ENCODE measurements at places on chromosomes 7 and 10. TPM values are rescaled to one million over a fixed set of nuclear protein-coding genes. Genes with fewer than 3 reads are reported as not detected.

The MYO3A gene
- not detected for total RNA-seq

The RALA gene
- 44.5 TPM for total RNA-seq

GRCh38 chr7:24690251-24690650 lies 67.0 kb downstream of the GSDME start:
- no peak for DNase-seq
- H3K4me1 ChIP-seq, result no peaks in the 10 kb centered on the region
- no peak overlapping the region for H3K27ac ChIP-seq
- peaks cover 4% of the 10 kb centered on the region for H3K36me3 ChIP-seq
- H3K4me3 ChIP-seq, result no peak overlapping the region
- no peaks in the 10 kb centered on the region for H3K27me3 ChIP-seq

GRCh38 chr7:130277763-130278643 lies 11.3 kb downstream of the CPA2 start:
- no peaks in the 10 kb centered on the region for H3K36me3 ChIP-seq
- H3K4me3 ChIP-seq, result no peak overlapping the region
- no peak for DNase-seq

The MUC12 gene
- 0.59 TPM for total RNA-seq

DNA sequence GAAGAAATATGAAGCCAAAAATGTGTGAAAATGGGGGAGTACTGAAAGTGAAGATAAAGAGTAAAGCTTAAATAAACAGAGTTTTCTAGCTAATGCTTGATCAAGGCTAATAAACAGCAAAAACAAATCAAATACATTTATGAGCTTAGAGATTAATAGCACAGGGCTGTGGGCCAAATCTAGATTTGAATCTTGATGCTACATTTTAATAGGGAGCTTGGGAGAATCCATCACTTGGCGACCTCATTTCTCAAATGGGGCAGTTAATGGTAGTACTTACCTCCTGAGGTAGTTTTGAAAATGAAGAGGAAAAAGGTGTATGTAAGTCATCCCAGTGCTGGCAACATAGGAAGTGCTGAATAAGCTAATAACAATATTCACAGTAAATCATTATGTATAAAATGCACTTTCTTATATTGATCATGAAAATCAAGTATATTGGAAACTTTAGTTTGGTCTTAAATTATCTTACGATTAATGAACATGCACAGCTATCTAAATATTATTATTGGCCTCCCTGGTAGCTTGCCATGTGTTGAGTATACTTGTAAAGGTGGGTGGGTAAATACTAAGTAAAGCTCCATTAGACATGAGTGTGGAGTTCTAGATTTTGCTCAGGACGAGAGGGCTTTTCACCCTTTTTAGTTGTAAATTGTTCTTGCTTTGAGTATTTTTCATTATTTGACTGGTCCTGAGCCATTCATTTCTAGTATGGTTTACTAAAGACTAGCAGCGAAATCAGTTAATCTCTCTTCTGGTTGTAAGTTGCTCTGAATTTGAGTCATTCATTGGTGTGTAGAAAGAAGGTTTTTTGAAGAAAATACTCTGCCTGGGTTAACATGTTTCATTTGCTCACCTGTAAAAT lies 5.1 kb downstream of the BICC1 start:
- peaks cover 42% of the 10 kb centered on the region for H3K4me1 ChIP-seq
- no peaks in the 10 kb centered on the region for H3K36me3 ChIP-seq
- no peaks in the 10 kb centered on the region for H3K27me3 ChIP-seq
- DNase-seq, result no peak
- no peak overlapping the region for H3K27ac ChIP-seq
- H3K4me3 ChIP-seq, result peak overlapping the region; percentile 41

DNA sequence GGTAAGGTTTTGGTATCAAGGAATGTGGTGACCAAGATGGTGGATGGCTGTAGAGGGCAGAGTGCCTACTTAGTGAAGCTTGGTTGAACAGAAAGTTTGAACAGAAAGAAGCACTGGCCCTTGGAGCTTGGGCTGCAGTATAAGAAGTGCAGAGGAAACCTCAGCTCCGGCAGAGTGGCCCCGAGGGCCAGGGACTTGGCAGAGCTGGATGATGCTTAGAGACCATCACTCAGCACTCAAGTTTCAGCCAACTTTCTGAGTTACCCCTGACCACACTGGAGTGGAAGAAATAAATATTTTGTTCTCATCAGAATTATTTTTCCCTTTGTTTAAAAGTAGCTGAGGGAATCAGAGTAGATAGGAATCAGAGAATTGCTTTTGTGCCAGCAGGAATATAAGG lies 336.7 kb downstream of the C7orf25 start:
- no peak for DNase-seq
- H3K4me3 ChIP-seq, result no peak overlapping the region
- no peak overlapping the region for H3K27ac ChIP-seq
- H3K36me3 ChIP-seq, result no peaks in the 10 kb centered on the region

The MYH16 gene
- total RNA-seq, result under 0.01 TPM

The NUDT1 gene
- 18.5 TPM for total RNA-seq

GRCh38 chr7:105426606-105427146 lies 38.0 kb upstream of the SRPK2 start:
- no peaks in the 10 kb centered on the region for H3K27me3 ChIP-seq
- DNase-seq, result no peak
- peaks cover 5% of the 10 kb centered on the region for H3K4me1 ChIP-seq
- no peaks in the 10 kb centered on the region for H3K36me3 ChIP-seq
- H3K27ac ChIP-seq, result no peak overlapping the region
- no peak overlapping the region for H3K4me3 ChIP-seq

The SEPTIN14 gene
- not detected for total RNA-seq

The NPFFR1 gene
- not detected for total RNA-seq

DNA sequence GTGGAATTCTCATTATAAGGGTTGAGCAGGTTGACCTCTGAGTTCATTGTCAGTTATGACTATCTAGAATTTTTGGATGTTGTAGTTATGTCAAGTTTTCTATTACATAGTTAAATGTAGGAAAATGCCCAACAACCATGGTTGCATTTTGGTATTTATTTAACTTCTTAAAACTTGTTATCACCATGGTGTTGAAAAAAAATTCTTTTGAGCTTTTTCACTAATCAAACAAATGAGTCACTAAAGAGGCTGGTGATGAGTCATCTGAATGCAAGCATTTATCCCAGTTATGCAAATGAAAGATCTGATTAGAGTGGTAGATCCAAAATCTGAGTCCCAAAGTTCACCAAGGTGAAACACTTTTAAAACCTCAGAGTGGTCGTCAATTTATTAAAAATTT lies 624.7 kb upstream of the IGFBP3 start:
- no peaks in the 10 kb centered on the region for H3K27me3 ChIP-seq
- DNase-seq, result no peak
- H3K27ac ChIP-seq, result peak overlapping the region; percentile 93
- H3K36me3 ChIP-seq, result no peaks in the 10 kb centered on the region
- H3K4me3 ChIP-seq, result no peak overlapping the region

- H3K4me3 ChIP-seq, result no peak overlapping the region
- no peaks in the 10 kb centered on the region for H3K4me1 ChIP-seq
- no peak overlapping the region for H3K27ac ChIP-seq
- no peaks in the 10 kb centered on the region for H3K36me3 ChIP-seq
- no peak for DNase-seq
Measured at GRCh38 chr7:42805601-42806000, 106.3 kb downstream of the C7orf25 start.

DNA sequence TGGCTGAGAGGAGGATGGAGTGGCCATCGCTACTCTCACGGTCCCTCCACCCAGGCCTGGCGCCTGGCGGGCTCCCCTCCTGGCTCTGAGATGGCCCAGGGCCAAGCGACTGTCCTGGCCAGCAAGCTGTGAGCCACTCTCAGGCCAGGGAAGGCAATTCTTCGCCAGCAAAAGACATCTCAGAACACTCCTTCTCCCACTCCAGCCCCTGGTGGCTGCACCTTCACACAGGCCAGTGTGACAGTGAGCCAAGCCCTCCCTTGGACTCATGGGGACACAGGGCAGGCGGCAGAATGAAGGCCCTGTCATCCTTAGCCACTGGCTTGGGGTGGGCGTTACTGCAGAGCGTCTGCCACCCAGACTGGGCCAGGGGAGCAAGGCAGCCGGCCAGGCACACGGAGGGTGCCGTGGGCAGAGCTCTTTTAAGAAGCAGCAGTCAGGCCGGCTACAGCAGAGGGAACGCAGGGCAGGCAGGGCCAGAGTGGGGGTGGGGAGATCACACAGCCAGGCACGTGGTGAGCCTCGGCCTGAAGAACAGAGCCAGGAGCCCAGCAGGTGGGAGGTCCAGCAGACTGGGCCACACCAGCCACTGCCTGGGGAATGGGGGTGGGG lies 14.4 kb downstream of the STK32C start:
- no peaks in the 10 kb centered on the region for H3K36me3 ChIP-seq
- no peak overlapping the region for H3K27ac ChIP-seq
- no peaks in the 10 kb centered on the region for H3K4me1 ChIP-seq

- H3K36me3 ChIP-seq, result no peaks in the 10 kb centered on the region
- peaks cover 3% of the 10 kb centered on the region for H3K4me1 ChIP-seq
- no peak overlapping the region for H3K4me3 ChIP-seq
Measured at GRCh38 chr10:78392197-78392596, 358.5 kb downstream of the RPS24 start.

DNA sequence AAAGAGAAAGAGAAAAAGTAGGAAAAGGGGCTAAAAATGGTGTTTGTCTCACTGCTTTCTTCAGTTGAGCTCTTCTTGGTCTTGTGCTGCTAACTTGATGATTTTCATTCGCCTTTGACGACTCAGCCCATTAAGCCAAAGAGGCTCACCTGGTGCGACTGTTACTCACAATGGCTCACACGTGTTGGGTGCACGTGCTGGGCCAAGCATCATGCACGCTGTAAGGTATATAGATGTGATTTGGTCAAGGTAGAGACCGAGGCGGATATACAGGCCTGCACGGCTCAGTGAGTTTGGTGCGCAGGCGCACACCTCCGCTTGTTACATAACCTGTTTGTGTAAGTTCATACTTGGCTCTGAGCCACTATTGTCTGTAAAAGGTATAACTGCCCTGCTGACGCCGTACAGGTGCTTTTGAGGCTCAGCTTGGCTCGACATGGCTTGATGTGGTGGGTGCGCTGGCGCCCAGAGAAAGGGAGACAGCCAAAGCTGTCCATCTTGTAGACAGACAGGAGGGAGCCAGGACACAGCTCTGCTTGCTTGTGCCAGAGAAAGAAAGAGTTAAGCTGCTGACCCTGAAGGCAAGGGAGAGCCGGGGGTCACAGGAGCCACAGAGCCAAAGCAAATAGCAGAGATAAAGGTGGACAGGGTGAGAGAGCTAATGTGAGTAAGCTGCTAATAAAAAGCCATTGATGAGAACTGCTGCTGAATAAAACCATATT lies 33.6 kb downstream of the ANKRD16 start:
- H3K27me3 ChIP-seq, result peaks cover 5% of the 10 kb centered on the region
- H3K36me3 ChIP-seq, result no peaks in the 10 kb centered on the region
- H3K4me1 ChIP-seq, result no peaks in the 10 kb centered on the region
- H3K4me3 ChIP-seq, result no peak overlapping the region
- H3K27ac ChIP-seq, result no peak overlapping the region

GRCh38 chr7:96287559-96287958 lies 34.3 kb downstream of the SLC25A13 start:
- H3K4me1 ChIP-seq, result no peaks in the 10 kb centered on the region
- peak; percentile 8 for DNase-seq
- no peak overlapping the region for H3K4me3 ChIP-seq
- H3K27me3 ChIP-seq, result no peaks in the 10 kb centered on the region

GRCh38 chr10:24908793-24909423 lies 43.5 kb downstream of the PRTFDC1 start:
- peaks cover 3% of the 10 kb centered on the region for H3K4me1 ChIP-seq
- no peaks in the 10 kb centered on the region for H3K36me3 ChIP-seq
- H3K27ac ChIP-seq, result no peak overlapping the region
- no peaks in the 10 kb centered on the region for H3K27me3 ChIP-seq
- no peak for DNase-seq
- no peak overlapping the region for H3K4me3 ChIP-seq

DNA sequence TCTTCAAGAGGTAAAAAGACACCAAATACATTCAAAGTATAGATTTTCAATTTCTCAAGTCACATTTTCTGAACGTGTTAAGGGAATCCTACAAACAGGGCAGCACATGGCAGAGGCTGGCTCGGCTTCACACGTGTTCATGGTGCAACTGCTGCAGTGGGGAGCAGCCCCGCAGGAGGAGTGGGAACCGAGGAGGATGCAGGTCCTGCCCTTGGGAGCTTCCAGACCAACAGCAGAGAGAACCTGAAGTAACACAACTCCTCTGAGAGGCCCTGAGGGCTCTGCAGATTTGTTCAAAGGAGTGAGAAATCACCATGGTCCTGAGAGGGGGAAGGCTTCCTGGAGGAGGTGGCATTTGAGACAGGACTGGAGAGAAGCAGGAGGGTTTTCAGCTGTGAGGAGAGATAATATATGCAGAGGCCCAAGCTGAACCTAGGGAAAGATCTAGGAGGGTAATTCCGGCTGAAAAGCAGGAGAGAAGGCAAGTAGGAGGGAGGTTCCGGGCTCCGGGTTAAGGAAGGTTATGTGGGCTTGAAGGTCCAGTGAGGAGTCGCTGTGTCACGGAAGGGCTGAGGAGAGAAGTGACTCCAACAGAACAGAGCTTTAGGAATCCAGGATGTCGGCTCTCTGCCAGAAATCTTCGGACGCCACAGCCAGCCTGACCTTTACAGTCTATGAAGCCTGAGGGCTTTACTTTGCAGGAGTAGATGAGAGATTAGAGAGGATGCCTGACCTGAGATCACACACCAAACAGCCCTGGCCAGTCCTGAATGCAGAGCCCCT lies 77.5 kb downstream of the GPR26 start:
- peak; percentile 23 for DNase-seq
- no peak overlapping the region for H3K4me3 ChIP-seq
- H3K27ac ChIP-seq, result no peak overlapping the region
- no peaks in the 10 kb centered on the region for H3K36me3 ChIP-seq

GRCh38 chr7:65509368-65510186 lies 135.9 kb downstream of the ZNF92 start:
- H3K27me3 ChIP-seq, result peaks cover 24% of the 10 kb centered on the region
- H3K27ac ChIP-seq, result no peak overlapping the region
- H3K4me1 ChIP-seq, result no peaks in the 10 kb centered on the region
- H3K36me3 ChIP-seq, result no peaks in the 10 kb centered on the region
- DNase-seq, result peak; percentile 48
- peak overlapping the region; percentile 39 for H3K4me3 ChIP-seq

GRCh38 chr7:155863721-155864151 lies 51.5 kb upstream of the SHH start:
- H3K27ac ChIP-seq, result no peak overlapping the region
- no peak for DNase-seq
- no peaks in the 10 kb centered on the region for H3K4me1 ChIP-seq
- H3K36me3 ChIP-seq, result no peaks in the 10 kb centered on the region
- no peak overlapping the region for H3K4me3 ChIP-seq
- H3K27me3 ChIP-seq, result no peaks in the 10 kb centered on the region

GRCh38 chr7:149716007-149716931 lies 57.1 kb downstream of the ZNF467 start:
- no peaks in the 10 kb centered on the region for H3K27me3 ChIP-seq
- peak overlapping the region; percentile 80 for H3K4me3 ChIP-seq
- H3K27ac ChIP-seq, result no peak overlapping the region
- peaks cover under 1% of the 10 kb centered on the region for H3K36me3 ChIP-seq
- peak; percentile 91 for DNase-seq

The EXOC4 gene
- 134 TPM for total RNA-seq

- peak overlapping the region; percentile 91 for H3K4me3 ChIP-seq
- peaks cover 39% of the 10 kb centered on the region for H3K4me1 ChIP-seq
- H3K27me3 ChIP-seq, result peaks cover 18% of the 10 kb centered on the region
Measured at GRCh38 chr7:518630-519483, 789 bp downstream of the PDGFA start.
